ENCODE measurements at places on chromosomes 2 and 18. TPM values are rescaled to one million over a fixed set of nuclear protein-coding genes. Genes with fewer than 3 reads are reported as not detected.

DNA sequence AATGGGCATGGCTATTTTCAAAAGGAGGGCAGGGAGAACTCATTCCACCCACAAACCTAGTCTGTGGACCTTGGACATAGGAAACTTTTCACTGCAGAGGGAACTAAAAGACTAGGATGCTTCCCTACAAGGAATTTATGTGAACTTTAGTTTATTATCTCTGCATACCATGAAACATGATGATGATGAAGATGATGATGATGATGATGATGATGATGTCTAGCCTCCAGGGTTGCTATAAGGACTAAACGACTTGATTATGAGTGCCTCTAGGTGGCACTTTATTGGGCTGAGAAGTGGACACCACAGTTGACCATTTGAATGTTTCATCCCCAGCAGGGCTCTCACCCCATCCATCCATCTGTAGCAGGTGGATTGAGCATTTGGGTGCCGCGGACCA lies 260.0 kb upstream of the TCF4 start:
- DNase-seq, result no peak

DNA sequence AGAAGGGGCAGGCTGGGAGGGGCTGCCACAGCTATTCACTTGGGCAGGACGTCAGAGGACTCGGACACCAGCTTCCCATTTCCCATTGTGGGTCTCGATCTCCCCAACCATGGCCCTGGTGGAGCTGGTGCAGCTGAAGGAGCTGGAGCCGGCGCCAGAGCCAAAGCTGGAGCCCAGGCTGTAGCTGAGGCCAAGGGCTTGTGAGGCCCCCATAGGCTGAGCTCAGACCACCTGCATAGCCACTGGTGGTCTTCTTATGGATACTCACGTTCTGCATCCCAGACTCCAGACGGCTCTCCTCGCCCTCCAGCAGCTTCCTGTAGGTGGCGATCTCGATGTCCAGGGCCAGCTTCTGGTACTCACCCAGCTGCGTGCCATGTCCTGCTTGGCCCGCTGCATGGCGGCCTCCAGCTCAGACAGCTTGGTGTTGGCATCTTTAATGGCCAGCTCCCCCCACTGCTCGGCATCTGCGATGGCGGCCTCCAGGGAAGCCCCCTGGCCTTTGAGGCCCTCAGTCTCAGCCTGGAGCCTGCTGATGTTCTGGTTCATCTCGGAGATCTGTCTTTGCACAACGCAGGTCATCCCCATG lies 6.0 kb upstream of the CDK5R2 start:
- DNase-seq, result no peak

DNA sequence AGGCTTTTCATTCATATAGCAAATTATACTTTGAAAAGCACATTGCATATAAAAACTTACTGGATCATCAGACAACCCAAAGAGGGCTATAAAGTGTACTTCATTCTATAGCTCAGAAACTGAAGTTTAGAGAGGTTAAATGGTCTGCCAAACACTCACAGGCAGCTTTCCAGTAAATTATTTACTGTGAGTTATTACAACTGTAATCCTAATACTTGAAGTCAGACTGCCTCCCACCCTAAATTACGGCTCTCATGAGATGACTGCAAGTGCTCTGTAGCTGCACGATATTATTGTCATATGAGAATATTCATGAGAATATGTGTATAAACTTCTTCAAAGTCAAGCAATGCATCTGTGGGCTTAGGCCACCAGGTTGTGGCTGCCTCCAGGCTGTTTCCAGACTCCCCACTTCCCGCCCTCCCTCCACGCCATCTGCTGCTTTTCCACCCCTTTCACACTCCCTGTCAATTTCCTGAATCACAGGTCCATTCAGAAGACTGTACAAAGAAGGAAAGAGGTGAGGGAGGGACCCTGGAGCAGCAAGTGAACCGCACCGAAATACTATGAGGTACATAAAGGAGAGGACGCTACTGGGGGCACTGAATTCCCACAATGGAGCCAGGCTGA lies 111.1 kb upstream of the SPOPL start:
- no peak for DNase-seq

GRCh38 chr2:105802587-105802986 lies 57.9 kb downstream of the NCK2 start:
- DNase-seq, result no peak

GRCh38 chr2:118786746-118787145 lies 60.7 kb downstream of the EN1 start:
- DNase-seq, result no peak

- DNase-seq, result no peak
Measured at GRCh38 chr2:234861841-234862735, 89.7 kb upstream of the SH3BP4 start.

GRCh38 chr2:99485824-99486223 lies 4.0 kb downstream of the REV1 start:
- DNase-seq, result no peak

DNA sequence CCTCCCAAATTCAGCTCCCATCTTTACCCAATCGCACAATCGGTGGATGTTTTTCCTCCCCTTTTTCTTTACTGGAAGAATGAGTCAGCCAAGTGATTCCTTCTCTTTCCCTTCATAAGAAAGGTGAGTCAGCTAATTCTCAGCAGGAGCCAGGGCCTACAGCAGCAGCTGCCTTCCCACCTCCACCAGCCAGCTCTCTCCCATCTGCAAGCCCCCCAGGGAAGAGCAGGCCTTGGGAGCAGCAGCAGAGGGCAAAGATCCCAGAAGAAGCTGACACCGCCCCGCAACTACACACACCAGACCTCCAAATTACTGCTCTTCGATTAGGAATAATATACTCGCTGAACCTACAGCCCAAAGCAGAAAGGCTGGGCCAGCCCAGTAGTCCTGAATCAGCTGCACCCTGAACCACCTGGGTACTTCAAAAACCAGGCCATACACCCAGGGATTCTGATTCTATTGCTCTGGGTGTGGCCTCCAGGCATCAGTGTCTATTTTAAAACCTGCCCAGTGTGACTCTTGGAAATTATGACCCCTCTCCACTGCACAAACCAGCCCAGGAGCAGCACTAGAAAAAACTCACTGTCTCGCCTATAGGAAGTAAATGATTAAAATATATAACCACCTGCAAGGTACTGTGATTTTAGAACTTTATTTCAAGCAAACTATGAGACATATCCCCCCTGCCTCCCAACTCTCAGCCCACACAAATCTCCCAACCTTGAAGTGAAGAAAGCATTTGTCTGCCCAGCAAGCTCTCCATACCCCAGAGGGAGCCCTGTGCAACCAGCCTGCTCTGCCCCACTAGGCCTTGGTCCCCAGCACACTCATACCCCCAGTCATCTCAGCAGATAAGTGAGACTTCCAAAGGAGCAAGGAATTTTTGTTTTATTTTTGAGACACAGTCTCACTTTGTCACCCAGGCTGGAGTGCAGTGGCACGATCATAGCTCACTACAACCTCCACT lies 7.3 kb downstream of the SFXN5 start:
- DNase-seq, result no peak

DNA sequence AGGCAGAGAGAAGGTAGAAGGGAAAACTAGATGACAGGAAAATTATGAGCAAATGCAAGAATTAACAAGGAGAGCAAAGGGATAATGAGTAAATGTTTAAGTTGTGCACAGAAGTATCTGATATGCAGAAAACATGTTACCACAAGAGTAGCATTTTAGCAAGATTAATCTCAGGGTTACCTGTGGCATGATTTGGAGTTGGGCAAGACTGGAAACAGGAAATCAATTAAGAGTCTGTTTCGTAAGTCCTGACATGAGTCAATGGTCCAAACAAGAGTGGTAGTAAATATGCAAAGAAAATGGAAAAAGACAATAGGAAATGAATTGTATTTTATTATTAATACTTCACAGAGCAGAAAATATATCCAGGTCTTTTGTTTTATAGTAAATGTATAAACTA lies 17.3 kb upstream of the MTX2 start:
- DNase-seq, result no peak

GRCh38 chr2:217868911-217869334 lies 133.9 kb downstream of the TNS1 start:
- DNase-seq, result no peak

- DNase-seq, result no peak
Measured at GRCh38 chr18:70420146-70420898, 131.5 kb downstream of the SOCS6 start.

DNA sequence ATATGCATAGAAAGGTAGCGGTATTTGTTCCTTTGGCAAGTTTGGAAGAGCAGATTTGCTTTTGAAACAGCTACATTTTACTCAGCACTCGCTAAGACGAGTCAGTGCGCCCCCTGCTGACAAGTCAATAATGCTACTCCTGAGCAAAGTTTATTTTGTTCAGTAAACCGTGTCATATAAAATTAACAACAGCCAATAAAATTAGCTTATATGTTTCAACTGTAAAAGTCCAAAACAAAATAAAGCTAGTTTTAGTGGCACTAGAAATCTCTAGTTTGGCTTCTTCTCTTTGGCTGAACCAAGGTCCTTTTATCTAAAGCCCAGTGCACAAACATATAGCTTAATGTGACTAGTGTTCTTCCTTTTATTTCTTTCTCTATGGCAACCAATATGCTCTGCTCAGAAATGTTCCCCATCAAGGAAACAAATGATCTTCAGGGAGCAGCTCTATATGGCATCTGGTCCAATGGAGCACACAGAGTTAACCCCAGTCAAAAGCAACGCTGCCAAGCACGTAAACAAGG lies 4.2 kb upstream of the POU3F3 start:
- peak; percentile 66 for DNase-seq

GRCh38 chr18:38262661-38263060 lies 697.1 kb upstream of the CELF4 start:
- no peak for DNase-seq

GRCh38 chr2:238102865-238103264 lies 2.7 kb downstream of the ESPNL start:
- no peak for DNase-seq

GRCh38 chr2:230809677-230810251 lies 55.0 kb upstream of the ITM2C start:
- DNase-seq, result no peak

- DNase-seq, result peak; percentile 25
Measured at GRCh38 chr18:55384551-55385275, 203.3 kb downstream of the TCF4 start.

DNA sequence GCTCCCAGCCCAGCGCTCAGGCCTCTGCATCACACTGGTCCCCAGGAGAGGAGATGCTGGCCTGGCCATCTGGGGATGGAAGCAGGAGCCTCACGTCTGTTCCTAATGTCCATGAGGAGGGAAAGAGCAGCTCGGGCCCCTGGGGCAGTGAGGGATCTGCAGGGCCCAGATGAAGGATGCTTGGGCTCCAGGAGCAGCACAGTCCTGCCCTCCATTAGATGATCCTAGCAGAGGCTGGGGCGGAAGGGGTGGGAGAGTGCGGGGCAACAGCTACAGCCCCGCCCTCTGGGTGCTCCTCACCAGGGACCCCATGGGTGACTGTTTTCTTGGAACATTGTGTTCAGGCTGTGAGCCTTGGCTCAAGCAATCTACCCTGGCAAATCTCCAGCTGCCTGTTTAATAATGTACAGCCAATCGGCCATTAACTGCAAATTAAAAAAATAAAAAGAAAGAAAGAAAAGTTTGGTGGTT lies 49.7 kb downstream of the TNS1 start:
- peak; percentile 35 for DNase-seq

- no peak for DNase-seq
Measured at GRCh38 chr2:10289891-10290290, 12.8 kb upstream of the HPCAL1 start.

DNA sequence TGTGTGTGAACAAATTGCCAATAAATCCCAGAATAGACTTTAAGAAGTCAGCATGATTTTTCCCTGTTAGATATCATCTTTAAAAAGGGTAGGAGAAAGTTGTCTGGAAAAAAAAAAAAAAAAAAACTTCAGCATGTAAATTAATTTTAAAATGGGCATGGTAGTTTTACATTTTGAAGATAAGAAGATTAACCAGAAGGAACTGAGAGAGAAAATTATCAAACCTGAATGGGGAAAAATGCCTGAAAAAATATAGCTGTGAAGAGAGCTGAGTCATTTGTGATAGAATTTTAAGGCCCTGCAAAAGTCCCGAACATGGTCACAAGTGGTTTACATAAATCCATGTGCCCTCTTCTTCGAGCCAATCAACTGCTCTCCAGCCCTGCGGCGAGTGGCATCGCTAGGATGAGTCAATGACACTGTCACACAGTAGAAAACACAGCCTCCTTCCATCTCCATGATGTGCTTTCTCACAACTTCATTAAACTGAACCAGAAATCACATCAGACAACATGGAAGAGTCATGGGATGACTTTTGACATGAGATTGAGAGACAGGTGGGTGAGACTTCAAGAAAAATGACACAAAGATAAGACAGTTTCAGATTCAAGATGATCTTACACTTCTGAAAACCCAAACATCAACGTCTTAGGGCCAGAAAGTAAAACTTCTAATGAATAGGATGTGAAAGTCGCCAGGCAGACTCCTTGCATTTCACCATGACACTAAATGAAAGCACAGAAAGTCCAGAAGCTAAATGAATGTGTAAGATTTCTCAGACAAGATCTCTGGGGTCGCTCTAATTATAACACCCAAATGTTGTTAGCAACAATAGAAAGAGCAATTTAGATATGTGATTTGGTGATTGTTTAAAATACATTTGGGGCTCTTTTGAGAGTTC lies 273.0 kb upstream of the ID2 start:
- no peak for DNase-seq

DNA sequence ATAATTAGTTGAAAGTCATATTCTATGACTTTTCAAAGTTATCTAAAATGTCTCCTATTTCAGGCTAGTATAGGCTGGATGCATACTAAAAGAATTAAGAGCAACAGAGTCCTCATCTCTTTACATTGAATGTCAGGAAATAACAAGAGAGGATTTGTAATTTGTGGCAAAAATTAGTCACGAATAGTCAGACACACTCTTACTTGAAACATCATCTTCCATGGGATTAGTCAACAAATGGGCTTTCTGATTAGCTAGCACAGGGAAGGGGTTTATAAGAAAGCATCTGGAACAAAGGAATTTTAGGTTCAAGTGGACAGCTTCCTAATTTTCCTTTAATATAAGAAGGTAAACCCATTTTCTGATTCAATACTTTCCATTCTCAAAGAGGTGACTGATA lies 330.3 kb upstream of the MEX3C start:
- no peak for DNase-seq

The ID2 gene
- 50.3 TPM for total RNA-seq

The LIPT1 gene
- 12.9 TPM for total RNA-seq

The SLC14A1 gene
- total RNA-seq, result 3.6 TPM

The SLC4A3 gene
- total RNA-seq, result 10.9 TPM

The TAF1B gene
- 12.9 TPM for total RNA-seq

The ATP6V1C2 gene
- total RNA-seq, result not detected

The HOXD4 gene
- total RNA-seq, result 0.78 TPM

The C2orf92 gene
- total RNA-seq, result 21.3 TPM

The PROKR1 gene
- total RNA-seq, result not detected

The BUB1 gene
- total RNA-seq, result not detected

The ZNG1B gene
- 19.4 TPM for total RNA-seq

Measured in body of pancreas (tissue), 4 donors.